ENCODE measurements at places on chromosomes 4 and X.
A peak's percentile ranks its signal among the peaks of the same experiment; 100 is the strongest.

DNA sequence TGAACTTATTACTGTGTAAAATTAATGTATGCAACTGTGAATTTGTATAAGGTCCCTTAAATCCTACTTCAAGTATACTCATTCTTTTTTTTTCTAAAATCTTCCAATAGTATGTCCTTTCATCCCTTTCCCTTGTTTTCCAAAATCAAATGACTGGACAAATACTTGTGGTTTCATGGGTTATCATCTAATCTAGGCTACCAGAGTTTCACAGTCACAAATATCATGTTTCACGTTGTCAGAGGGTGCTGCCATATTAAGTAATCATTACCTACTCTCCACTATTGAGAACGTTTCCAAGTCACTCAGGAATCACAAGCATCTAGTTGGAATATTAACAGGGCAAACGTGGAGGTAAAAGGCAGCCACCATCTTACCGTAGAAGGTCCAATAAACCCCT, 1235.0 kb upstream of the TENM3 start:
- no peak for DNase-seq

- DNase-seq: no peak
Measured at GRCh38 chr4:80540785-80541469, 205.4 kb downstream of the CFAP299 start.

GRCh38 chr4:55159851-55160250, 34.5 kb upstream of the KDR start:
- no peak for DNase-seq

- DNase-seq: no peak
Measured at GRCh38 chr4:152225680-152226079, 310.2 kb downstream of the FBXW7 start.

DNA sequence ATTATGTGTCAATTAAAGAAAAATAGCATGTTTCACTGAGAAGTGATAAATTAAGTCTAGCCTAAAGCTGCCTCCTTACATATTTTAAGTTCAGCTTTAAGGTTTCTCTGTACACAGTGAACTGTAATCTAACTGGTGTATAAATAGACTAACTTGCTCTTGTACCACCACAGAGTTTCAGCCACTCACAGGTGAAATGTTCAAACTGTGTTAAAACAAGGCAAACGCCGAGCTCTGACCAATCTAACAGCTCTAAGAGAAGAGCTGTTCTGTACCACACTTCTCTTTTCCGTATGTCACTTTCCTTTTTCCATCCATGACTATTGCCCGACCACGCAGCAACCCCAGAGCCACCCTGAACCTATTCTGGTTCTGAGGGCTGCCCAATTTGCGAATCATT, 64.5 kb downstream of the DCHS2 start:
- DNase-seq: no peak

- no peak for DNase-seq
Measured at GRCh38 chr4:17494258-17495190, 17.4 kb downstream of the QDPR start.

GRCh38 chr4:6668391-6668790, 25.3 kb upstream of the S100P start:
- no peak for DNase-seq

DNA sequence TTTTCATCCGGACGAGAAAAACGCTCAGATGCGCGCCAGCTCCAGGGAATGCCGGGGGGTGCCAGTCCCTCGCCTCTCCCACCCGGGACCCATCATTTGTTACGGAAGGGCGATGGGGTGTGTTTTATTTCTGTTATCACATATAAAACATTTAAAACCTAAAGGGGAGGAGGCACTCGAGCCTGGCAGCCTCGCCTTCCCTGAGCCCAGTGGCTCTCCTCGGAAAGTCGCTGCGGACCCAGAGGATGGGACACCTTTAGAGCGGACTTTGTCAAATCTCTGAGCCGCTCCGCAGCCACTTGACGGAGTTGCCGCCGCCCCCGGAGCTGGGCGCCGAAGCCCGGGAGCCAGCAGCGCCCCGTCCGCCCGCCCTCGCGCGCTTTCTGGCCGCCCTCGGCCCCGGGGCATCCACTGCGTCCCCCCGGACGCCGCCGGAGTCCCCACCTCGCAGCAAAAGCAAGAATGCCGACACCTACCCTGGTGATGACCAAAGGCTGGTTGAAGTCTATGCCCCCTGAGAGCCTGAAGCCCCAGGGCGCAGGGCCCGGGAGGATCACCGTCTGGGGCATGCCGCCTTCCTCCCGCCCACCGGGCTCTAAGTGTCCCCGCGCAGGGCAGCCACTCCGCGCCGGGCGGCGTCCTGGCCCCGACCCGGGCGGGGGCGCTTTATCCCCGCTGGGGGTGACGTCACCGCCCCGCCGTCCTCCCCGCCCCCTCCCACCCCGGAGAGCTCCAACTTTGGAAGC, at the start of gene PDLIM3:
Gene PDLIM3, minus strand, starts transcription at position 642 of the 746 bp plus-strand sequence. Its CDS starts 73 bp downstream, at position 569.
- DNase-seq: peak; percentile 80

DNA sequence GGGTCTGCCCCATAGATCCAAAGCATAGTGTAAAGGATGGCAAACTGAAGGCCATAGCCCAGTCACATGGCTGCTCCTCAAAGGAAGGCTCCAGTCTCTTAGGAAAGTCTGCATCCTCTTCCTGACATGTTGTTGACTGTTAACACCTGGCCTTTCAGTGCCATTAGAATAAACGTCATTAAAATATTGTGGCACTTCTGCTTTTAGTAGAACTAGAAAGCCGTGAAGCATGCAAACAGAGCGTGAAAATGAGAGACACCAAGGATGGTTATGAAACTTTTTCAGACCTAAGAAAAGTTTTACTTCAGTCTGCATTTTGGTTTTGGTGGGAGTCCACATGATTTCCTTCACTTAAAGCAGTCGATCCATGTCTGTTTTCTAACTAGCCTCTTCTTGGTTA, 41.1 kb upstream of the AFF2 start:
- DNase-seq: no peak

- no peak for DNase-seq
Measured at GRCh38 chrX:46325312-46325877, 219.8 kb downstream of the ZNF674 start.

- DNase-seq: peak; percentile 86
Measured at GRCh38 chr4:77994194-77994721, 62.9 kb upstream of the FRAS1 start.

- no peak for DNase-seq
Measured at GRCh38 chrX:94053575-94053974, 379.6 kb downstream of the FAM133A start.

DNA sequence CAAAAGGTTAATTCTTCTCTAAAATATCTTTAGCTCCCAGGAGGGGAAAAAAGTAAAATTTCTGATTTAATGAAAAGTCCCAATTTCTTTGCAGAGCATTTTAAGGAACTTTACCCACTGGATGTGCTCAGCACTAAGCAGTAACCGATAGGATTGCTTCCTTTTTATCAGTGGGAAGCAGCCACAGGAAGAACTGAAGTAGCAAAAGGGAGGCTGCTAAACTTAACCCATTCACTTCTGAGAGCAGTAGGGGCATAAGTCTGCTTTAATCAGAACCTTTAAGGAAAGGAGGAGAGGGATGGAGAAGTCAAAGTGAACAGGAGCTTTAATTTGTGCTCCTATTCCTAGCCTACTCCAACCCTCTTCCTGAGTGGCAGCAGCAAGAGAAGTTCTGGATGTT, at the start of gene F8:
Gene F8, minus strand, starts transcription at position 139 of the 400 bp plus-strand sequence. CDS start 171 bp downstream, outside the sequence.
- no peak for DNase-seq

DNA sequence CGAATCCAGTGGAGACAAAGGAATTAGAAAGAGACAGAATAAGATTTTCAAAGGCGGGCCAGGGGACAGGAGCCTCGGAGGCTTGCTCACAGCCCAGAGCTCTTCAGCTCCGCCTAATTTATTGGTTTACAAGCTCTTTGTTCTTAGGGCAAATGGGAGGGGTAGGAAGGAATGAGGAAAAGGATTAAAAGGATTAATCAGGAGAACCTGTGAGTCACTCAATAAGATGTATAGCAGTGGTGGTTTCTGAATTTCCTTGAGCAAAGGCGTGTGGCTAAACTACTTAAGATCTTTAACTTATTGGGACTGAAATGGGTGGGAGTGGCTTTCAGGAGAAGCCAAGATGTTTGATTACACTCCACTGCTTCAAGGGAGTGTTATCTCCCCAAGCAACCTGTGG, 456.0 kb upstream of the SPANXN1 start:
- no peak for DNase-seq

DNA sequence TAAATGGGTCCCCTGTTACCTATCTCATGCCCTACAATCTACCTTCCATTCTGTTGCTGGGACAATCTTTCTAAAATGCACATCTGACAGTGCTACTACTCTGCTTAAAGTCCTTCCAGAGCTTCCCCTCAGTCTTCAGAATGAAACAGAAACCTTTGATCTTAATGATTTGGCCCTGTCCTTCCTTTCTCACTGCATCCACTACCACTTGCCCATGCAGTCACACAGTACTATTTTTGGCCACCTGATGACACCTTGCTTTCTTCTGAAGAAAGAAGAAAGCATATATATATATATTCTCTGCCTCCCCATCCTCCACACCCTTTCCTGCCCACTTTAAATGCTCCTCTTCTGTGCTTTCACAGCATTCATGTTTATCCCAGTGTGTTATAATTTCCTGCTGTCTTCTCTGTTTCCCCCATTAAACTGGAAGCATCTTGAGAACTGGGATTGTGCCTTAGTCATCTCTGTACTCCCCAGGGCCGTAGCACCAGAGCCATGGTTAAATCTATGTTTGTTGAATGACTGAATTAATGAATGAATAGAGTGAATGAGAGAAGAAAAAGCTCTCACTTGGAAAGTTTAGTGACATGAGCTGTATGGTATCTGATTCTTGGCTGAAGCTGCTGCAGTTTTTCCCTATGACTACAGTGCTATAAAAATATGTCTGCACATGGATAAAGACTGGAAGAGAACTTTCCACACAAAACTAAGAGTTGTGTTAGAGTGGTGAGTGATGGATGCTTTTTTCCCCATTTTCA, 56.2 kb downstream of the RTL9 start:
- no peak for DNase-seq

- no peak for DNase-seq
Measured at GRCh38 chr4:68369142-68369805, 19.4 kb upstream of the YTHDC1 start.

- DNase-seq: no peak
Measured at GRCh38 chr4:18645351-18645750, 623.8 kb upstream of the LCORL start.

DNA sequence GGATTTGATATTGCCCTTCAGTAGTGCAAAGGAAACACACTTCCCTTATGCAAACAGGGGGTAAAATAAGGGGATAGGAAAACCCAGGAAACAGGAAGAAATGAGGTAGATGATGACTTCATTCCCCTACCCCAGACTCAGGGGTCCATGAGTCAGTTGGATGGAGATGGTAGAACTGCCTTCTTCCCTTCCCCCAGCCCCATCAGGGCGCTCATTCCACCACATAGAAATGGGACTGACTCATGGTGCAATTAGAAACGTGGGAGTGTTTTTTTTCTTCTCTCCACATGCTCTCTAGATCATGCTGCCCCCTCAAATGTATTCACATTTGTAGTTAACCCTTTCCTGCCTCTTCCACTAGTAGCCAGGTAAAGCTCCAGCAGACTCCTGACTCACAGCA, 23.1 kb upstream of the ARMCX2 start:
- no peak for DNase-seq
